ENCODE measurements at places on chromosomes 12 and 14.
A peak's percentile ranks its signal among the peaks of the same experiment; 100 is the strongest.

DNA sequence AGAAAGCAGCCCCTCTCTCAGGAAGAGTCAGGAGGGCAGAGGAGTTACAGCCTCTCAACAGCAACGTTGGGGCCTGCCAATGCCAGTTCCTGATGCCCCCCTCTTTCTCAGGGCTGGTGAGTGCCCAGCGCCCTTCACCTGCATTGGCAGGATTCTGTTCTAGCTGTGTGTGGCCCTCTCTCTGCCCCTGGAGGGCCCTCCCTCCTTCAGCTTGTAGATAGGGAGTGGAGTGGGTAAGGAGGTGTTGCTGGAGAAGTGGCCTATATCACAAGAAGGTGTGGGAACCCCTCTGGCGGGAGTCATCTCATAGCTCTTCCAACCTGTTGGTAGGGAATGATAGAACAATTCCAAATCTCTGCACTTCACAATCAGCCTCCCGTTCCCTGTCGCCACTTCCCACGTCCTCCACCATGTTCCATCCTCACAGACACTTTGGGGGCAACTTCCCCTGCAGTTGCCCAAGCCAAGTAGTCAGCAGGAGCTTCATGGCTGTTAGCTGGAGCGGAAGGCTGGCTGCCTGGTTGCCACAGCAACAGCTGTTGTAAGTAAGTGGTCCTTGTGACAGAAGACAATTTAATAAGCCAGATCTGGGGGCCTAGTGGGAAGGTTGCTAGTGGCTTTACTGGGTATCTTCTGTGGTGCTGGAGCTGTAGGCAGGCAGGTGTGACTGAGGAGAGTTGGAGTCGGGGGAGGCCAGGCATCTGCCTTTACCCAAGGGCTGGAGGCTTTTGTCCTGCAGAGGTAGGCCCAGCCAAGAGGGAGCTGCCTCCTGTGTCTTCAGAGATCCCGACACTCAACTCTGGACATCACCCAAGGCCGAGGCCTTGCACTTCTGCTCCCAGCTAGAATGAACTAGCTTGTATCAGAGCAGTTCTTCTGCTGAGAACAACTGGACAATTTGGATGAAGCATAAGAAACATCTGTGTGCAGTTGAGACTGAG, 38.4 kb downstream of the GALNT16 start:
- no peak for DNase-seq

- no peak for DNase-seq
These were observed 16.4 kb upstream of the MED13L start for GRCh38 chr12:116293687-116294453.

DNA sequence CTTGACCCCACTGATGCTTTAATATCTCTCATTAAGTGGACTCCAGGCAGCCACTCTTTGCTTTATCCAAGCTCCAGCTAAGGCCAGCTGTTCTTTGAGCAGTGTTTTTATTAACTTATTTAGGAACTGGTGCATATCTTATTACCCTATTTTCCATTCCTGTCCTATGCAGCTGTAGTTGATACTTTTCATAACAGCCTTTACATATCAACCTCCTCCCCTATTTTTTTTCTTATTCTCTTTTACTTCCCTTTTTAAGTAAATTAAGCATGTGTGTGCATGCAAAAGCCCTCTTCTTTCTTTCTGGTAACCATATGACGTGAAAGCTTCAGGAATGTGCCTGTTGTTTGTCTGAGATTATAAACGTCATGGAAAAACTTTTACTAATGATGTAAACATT, 121.2 kb downstream of the PTPRQ start:
- no peak for DNase-seq

GRCh38 chr12:114445401-114446323, 39.7 kb upstream of the TBX5 start:
- DNase-seq: no peak

- DNase-seq: peak; percentile 98
These were observed at the start of gene PPP2R5E for GRCh38 chr14:63543000-63543825. Gene PPP2R5E, minus strand, starts transcription at chr14:63543377. Its CDS starts 3,692 bp downstream, at chr14:63539685.

DNA sequence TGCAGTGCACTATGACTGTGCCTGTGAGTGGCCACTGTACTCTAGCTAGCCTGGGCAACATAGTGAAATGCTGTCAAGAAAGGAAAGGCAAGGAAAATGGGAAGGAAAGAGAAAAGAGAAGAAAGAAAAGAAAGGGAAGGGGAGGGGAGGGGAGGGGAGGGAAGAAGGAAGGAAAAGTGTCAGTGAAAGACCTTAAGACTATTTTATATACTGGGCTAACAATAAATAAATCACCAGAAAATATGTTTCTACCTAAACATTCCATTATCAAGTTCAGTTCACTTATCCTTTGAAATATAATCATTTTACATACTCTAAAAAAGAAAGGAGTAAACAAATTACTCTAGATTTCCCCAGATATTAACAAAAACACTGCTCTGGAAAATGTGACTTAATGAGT, 22.1 kb downstream of the COCH start:
- no peak for DNase-seq

DNA sequence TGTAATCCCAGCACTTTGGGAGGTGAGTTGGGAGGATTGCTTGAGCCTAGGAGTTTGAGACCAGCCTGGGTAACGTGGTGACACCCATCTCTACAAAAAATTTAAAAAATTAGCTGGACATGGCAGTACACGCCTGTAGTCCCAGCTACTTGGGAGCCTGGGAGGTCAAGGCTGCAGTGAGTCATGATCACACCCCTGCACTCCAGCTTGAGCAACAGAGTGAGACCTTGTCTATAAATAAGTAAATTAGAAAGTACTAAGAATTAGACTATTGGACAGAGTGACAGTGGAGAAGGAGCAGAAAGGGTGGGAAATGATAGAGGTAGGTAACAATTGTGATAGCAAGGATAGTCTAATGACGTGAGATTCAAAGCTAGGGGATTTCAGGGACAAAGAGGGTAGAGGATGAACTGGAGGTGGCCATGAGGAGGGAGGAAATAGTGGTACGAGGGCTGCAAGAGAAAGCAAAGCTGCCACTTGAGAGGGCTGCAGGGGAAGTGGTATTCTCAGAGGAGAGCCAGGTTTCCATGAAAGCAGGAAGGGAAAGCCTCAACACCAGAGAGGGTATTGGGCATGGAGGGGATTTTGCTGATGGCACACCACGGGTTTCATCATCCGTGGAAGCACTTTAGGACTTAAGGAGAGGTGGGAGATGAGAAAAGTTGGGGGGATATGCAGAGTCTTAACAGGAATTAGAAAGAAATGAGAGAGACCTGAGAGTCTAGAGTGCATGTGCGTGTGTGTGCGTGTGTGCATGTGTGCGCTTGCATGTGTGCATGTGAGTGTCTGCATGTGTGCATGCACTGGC, 85.6 kb downstream of the SYNE2 start:
- DNase-seq: no peak

GRCh38 chr14:96098309-96098998, 59.3 kb downstream of the C14orf132 start:
- DNase-seq: no peak

GRCh38 chr12:82874945-82875344, 188.2 kb downstream of the TMTC2 start:
- DNase-seq: no peak

- DNase-seq: no peak
These were observed 2.1 kb downstream of the KMT2D start for GRCh38 chr12:49058366-49059044.

DNA sequence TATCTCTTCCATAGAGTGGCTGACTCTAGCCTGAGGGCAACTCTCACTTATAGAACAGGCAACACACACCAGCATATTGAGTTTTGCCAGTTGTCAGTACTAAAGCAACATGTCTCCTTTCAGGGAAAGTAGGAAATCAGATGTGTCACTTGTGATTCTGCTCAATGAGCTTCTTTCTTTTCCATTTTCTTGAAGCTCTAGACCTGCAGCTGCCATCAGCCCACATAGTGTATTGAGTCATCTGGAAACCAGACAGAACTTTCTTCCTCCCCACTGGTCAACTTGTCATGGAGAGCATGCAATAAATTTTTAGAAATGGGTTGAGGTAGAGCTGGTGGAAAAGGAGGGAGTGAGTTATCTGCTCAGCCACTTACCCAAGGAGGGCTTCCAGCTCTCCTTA, 209.0 kb upstream of the PLEKHG7 start:
- DNase-seq: no peak

- DNase-seq: no peak
These were observed 158.2 kb downstream of the CAND1 start for GRCh38 chr12:67427336-67427735.

- no peak for DNase-seq
These were observed 42.1 kb downstream of the CIT start for GRCh38 chr12:119835068-119835467.

DNA sequence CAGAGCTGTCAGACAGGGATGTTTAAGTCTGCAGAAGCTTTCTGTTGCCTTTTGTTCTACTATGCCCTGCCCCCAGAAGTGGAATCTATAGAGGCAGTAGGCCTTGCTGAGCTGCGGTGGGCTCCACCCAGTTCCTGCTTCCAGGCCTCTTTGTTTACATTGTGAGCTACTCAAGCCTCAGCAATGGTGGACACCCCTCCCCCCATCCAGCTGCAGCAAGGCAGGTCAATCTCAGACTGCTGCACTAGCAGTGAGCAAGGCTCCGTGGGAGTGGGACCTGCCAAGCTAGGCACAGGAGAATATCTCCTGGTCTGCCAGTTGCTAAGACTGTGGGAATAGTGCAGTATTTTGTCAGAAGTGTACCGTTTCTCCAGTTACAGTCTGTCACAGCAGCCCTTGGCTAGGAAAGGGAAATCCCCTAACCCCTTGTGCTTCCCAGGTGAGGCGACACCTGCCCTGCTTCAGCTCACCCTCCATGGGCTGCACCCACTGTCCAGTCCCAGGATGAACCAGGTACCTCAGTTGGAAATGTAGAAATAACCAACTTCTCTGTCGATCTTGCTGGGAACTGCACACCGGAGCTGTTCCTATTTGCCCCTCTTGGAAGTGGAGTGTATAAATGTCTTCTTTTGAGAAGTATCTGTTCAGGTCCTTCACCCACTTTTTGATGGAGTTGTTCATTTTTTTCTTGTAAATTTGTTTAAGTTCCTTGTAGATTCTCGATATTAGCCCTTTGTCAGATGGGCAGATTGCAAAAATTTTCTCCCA, 213.5 kb upstream of the SLC38A2 start:
- no peak for DNase-seq

DNA sequence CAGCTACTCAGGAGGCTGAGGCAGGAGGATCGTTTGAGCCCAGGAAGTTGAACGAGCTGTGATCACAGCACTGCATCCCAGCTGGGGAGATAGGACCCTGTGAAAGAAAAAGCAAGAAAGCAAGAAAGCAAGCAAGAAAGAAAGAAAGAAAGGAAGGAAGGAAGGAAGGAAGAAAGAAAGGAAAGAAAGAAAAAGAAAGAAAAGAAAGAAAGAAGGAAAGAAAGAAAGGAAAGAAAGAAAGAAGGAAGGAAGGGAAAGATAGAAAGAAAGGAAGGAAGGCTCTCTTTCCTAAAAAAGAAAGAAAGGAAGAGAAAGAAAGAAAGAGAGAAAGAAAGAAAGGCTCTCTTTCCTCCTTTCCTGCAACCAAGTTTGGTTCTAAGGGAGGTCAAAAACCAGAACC, 380.3 kb downstream of the PCNX1 start:
- no peak for DNase-seq

DNA sequence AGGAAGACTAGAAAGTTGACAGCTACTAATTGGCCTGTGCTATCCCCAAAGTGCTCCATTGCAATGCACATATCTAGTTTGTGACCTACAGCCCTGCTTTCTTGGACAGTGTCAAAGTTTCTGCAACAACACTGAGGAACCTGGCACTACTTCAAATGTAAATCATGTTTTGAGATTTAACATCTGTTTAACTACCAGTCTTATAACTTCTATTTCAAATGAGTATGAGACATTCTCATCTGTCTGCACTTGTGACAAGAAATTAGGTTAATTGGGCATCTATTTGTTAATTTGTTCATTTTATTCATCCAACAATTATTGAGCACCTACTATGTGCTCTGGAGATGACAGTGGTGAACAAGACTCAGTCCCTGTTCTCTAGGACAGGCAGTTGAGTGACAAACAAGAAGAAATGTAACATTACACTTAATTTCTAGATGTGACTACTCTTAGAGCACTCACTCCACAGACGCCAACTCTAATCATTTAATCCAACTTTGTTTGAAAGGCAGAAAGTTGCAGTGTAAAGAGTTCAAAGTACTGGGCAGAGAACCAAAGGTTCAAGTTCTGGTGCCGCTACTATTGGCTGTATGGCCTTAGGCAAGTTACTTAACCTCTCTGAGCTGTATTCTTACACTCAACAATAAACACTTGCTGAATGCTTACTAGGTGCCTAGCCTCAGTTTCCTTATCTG, 74.8 kb downstream of the HECTD4 start:
- DNase-seq: no peak

- no peak for DNase-seq
These were observed 124.7 kb upstream of the PWP1 start for GRCh38 chr12:107560899-107561285.

- DNase-seq: no peak
These were observed 611.3 kb downstream of the VRK1 start for GRCh38 chr14:97408503-97408902.

- DNase-seq: no peak
These were observed 10.0 kb upstream of the TBC1D30 start for GRCh38 chr12:64814432-64814831.

GRCh38 chr12:71589478-71589881, 74.2 kb downstream of the ZFC3H1 start:
- no peak for DNase-seq

- no peak for DNase-seq
These were observed 67.3 kb downstream of the ZNF664 start for GRCh38 chr12:124040291-124040690.

Data from uterus (tissue), 4 donors.